ENCODE measurements at places on chromosomes 2 and 18.

- no peak for DNase-seq
Observed at GRCh38 chr2:239978411-239978810, 46.7 kb downstream of the NDUFA10 start.

- DNase-seq, result no peak
Observed at GRCh38 chr2:191870744-191871143, 23.9 kb upstream of the CAVIN2 start.

DNA sequence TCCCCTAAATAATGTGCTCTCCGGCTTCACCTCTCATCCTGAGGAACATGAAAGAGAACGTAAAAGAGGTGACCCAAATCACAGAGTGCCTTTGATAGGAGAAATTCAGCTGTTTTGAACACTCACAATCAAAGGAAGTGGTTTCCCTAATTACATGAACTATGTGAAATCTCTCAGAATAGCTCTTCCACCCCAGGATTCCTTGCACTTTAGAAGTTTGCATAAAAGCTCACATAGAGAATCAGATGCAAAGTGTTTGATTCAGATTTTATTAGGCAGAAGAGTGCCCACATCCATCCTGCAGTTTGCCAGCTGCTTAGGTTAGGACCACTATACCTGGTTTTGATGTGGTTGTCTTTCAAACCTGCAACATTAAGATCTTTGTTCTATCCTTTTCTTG lies 61.0 kb downstream of the MAP3K20 start:
- no peak for DNase-seq

DNA sequence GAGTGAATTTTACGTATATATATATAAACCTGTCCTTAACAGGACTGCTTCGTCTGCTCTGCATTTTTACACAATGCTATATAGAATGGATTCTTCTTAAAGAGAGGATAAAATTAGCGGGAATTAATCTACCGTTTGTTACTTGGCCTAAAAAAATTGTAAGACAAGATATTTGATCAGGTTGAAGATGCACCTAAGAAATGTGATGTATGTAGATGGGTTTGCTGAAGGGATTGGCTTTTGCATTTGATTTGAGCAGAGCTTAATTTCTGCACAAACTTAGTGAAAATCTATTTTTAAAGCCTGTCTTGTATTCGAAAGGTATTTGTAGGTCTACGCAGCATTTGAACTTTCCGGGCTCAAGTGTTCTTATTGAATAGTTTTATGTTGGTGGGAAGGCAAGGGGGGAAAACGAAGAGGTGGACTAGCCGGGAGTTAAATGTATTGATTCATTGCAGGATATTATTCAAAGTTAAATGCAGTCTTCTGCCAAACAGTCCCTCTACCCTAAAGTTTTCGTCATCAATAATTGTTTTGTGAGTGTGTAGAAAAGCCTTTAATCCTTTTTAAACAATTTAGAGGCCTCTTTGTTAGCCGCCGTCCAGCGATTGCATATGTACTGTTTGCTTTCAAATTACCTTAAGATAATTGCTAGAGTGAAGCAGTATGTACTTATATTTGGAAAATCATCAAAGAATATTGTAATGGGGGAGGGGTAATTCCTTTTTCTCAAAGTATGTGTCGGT lies 1.2 kb downstream of the PPP1CB start:
- DNase-seq, result no peak

DNA sequence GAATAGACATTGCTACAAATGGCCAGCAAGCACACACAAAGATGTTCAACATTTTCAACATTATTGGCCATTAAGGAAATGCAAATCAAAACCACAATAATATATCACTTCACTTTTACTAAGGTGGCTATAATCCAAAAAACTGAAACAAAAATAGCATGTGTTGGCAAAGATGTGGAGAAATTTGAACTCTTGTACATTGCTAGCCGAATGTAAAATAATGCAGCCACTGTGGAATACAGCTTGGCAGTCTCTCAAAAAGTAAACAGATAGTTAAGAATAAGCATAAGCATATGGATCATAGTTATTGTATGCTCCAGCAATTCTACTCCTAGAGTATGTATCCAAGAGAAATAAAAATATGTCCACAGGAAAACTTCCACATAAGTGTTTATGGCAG lies 192.5 kb downstream of the EN1 start:
- no peak for DNase-seq

DNA sequence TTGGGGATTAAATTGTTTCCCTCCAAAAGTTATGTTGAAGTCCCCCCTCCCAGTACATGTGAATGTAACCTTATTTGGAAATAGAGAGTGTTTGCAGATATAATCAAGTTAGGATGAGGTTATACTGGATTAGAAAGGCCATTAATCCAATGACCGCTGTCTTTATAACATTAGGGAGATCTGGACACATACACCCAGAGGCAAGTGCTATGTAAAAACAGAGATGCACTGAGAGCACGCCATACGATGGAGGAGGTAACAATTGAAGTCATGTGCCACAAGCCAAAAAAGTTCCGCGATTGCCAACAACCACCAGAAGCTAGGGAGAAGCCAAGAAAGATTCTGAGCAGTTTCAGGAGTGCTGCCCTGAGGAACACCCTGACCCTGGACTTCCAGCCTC lies 153.3 kb downstream of the RNF144A start:
- DNase-seq, result no peak

DNA sequence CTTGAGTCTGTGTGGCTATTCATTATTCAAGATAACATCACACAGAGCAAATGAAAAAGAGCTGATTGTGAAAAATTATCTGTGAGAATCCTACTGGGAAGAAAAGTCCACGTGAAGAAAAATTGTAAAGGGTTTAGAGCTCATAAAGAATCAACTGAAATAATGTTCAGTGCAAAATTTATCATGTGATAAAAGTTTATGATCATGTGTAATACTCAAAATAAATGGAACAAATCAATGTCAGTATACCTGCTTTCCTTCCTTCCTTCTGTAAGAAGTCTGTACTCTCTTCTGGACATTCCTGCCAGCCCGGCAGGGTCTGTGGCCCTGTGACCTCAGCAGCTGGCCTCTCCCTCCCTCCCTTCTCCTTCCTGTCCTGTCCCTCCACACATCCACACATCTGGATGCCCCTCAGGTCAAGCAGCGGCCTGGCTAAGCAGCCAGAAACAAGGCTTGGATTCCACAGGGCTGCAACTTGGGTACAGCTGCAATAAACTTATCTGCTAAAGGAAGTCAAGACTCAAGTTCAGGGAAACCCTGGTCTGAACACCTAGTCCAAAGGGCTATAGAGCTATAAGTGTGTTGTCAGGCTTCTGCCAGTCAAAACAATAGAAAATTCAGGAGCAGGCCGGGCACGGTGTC lies 172.1 kb downstream of the MREG start:
- DNase-seq, result no peak

DNA sequence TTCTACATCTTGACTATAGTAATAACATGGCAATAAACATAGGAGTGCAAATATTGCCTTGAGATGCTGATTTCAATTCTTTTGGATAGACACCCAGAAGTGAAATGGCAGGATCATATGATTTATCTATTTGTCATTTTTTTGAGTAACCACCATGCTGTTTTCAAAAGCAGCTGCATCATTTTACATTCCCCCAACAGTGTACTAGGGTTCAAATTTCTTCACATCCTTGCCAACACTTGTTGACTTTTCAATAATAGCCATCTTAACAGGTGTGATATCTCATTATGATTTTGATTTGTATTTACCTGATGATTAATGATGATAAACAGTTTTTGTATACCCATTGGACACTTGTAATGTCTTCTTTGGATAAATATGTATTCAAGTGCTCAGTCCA lies 90.8 kb downstream of the STRADB start:
- no peak for DNase-seq

- no peak for DNase-seq
Observed at GRCh38 chr18:72452328-72452727, 91.8 kb downstream of the CBLN2 start.

DNA sequence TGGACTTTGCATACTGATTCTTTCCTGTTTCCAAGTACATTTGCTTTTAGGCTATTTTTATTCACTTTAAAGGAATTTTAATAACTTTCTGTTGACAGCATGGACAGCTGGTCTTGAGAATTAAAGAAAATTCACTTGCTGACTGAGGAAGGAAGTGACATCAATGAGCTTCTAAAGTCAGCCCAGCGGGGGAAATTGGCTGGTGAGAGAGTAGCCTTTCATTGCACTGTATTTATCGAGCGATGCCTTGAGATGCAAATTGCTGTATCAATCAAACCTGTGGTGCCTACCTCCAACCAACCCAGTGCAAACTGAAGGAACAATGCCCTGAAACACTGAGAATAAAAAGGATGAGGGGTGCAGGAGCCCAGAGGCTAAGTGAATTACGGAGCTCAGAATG lies 91.4 kb upstream of the AQP4 start:
- no peak for DNase-seq

- no peak for DNase-seq
Observed at GRCh38 chr2:181380581-181380980, 76.6 kb upstream of the ITGA4 start.

DNA sequence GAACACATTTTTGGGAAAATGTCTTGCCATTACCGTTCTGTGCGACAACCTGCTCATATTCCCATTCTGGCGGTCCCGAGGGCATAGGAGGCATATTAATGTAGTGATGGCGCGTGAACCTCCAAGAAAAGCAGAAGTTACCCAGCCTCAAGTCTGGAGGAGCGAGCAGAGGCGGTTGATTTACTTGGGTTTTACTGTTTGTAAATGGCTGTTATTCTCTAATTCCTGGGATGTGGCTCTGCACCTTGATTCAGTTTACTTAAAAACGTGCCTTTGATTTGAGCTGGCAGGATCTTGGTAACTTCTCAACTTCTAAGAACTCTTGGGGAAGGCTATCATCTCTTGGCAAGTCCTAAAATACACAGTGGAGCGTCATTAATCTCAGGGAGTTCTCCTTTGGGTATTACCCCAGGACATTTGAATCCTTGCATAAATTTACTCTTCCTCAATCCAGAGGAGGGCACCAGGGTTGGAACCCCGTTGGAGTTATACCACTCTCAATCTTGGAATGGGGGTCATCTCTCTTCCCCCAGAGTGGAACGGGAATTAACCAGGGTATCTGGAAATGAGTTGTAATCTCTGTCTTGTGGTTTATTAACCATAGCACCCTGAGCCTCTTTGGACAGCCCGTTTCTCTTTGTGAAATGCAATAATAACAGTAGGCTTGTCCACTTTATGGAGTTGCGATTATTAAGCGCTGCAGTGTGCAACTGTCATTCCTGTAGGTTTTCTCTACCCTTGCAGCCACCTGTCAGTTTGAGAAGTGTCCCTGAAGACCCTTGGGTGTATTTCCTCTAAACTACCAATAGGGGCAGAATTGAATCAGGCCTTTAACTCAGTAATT lies 2.1 kb downstream of the HK2 start:
- DNase-seq, result no peak

DNA sequence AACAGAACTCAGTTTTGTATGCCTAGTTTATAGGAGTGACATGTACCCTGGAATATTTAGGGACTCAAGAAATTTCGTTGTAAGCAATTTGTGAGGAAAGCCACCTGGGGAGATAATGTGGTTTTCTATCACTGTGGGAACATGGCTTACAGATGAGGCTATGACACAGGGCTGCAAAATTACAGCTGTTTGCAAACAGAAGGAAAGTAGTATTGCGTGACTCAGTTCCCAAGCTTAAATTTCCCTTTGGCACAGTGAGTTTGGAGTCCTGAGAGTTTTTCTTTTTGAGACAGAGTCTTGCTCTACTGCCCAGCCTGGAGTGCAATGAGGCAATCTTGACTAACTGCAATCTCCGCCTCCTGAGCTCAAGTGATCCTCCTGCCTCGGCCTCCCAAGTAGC lies 149.8 kb downstream of the MYO5B start:
- no peak for DNase-seq

GRCh38 chr18:3758531-3758930 lies 308.6 kb downstream of the TGIF1 start:
- DNase-seq, result no peak

GRCh38 chr2:18169121-18169892 lies 290.8 kb downstream of the KCNS3 start:
- DNase-seq, result no peak

GRCh38 chr2:233240897-233241296 lies 10.6 kb upstream of the ATG16L1 start:
- no peak for DNase-seq

- DNase-seq, result no peak
Observed at GRCh38 chr2:9382604-9383235, 40.6 kb downstream of the ITGB1BP1 start.

GRCh38 chr18:79532313-79533007 lies 136.7 kb downstream of the NFATC1 start:
- no peak for DNase-seq

DNA sequence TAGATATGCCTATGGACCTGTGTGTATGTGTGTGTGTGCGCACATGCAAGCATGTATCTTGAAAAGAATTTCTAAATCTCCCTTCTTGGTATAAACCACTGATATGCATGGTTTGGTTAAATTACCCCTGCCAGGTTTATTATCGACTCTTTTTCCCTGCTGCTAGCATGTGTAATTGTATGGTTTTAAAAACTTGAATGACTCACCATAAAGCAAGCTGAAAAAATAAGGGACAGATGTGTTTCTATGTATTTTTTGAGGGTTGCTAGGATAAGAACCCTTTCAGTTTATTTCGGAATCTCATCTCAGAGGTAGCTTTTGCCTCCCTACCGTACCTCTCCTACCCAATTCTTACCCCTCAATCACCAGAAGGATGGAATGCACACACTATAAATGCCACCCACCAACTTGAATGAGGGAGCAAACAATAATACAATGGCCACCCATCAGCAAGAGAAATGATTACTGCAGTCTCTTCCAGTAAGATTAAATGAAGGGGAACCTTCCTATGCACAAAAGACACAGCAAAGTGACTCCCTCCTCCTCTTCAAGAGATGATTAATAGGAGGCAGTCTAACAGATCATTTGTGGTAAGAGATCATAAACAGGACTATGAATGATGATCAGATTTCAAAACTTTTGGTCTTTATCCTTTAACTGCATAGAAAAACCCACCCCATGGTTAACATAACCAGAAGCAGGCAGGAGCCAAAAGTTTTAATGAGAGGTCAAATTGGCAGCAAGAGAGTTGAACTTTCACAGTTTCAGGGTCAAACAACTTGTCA lies 357.2 kb downstream of the SATB2 start:
- no peak for DNase-seq

- DNase-seq, result no peak
Observed at GRCh38 chr2:64989982-64990614, 899 bp downstream of the SLC1A4 start.

DNA sequence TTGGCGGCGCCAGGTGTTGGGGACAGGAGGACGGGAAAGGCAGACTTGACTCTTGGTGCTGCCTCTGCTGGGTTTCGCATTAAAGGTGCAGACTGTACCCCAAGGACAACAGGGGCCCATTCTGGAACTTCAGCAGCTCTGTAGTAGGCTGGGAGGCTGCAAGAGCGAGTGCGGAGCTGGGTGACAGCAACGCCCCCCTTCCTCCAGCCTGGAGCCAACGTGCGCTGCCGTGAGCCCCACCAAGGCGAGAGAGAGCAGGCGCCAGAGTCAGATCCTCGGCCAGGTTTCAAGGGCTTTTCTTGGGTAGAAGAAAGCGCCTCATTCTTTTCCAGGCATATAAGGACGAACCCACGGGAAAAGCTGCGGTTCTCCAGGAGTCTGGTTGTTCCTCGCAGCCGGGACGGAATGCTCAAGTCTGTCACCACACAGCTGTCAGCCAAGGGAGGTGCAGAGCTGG lies 1.9 kb downstream of the DOK6 start:
- DNase-seq, result no peak
